ENCODE measurements at places on chromosomes 12 and 14.

- DNase-seq: peak; percentile 65
These were observed 172.8 kb downstream of the ETV6 start for GRCh38 chr12:11822081-11822834.

DNA sequence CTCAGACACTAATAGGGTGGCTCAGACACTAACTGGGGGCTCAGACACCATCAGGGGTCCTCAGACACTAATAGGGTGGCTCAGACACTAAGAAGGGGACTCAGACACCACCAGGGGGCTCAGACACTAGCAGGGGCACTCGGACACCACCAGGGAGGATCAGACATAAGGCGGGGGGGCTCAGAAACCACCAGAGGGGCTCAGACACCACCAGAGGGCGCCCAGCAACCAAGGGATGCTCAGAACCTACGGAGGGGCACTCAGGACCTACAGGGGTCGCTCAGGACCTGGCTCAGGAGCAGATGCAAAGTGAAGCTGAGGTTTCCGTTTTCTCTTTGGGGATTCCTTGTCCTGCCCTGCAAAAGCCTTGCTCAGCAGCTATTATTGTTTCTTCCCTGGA, 448.5 kb downstream of the TMEM121 start:
- DNase-seq: no peak

GRCh38 chr12:127803545-127803944, 463.4 kb upstream of the TMEM132C start:
- no peak for DNase-seq

DNA sequence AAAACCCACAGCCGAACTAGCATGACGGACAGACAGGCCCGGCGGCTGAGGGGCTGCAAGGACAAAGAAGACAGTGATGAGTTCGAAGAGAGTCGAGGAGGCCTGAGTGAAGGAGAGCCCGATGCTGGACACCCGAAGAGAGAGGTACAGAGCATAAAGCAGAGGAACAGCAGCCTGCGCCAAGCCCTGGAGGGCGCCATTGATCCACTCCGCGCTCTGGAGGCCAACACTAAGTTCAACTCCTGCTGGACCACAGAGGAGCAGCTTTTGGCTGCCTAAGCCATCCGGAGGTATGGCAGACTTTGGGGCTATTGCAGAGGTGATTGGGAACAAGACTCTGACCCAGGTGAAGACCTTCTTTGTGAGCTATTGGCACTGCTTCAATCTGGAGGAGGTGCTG, 7.8 kb upstream of the PLXNC1 start:
- no peak for DNase-seq

GRCh38 chr12:104485651-104486362, 29.1 kb downstream of the CHST11 start:
- no peak for DNase-seq

DNA sequence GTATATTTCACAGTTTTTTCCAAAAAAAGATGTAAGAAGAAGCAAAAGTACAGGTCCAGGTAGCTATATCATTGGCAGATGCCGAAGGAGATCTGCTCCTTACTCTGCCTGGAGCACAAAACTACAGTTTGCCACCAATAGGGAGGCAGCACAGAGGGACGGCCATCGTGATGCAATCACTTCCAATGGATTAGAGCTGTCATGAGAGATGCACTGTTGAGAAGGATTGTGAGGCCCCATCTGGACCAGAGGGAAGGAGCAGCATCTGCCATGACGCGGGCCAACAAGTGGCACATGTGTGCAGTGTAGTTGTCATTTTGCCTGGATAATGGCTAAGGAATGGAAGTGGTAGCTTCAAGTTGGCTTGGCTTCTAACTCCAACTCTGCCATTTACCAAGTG, 318.8 kb upstream of the FKBP4 start:
- no peak for DNase-seq

DNA sequence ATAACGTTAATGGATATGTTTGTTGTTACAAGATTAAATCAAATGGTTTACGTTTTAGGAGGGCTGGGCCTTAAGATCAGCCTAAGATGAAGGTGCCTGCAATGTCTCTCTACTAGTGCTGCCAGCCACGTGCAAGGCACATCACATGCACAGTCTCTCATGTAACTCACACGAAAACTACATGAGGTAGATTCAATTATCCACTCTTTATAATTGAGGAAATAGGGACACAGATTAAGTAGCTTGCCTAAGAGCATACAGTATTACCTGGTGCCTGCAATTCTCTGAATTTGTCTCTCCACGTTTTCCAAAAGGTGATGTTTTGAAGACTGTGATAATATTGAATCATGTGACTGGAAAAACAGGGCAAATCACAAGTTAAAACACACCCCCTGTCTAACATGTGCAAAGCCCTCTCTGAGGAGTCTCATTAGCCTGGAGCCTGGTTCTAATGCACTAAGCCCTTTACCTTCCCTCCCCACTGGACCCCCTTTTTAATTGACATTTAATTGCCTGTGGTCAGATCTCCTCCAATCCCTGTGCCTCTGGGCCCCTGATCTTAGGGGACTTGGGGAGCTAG, 14.6 kb upstream of the ATP2A2 start:
- no peak for DNase-seq

GRCh38 chr12:84986117-84986516, 50.0 kb downstream of the TSPAN19 start:
- no peak for DNase-seq

GRCh38 chr14:36591482-36591881, 9.1 kb upstream of the NKX2-8 start:
- DNase-seq: no peak

DNA sequence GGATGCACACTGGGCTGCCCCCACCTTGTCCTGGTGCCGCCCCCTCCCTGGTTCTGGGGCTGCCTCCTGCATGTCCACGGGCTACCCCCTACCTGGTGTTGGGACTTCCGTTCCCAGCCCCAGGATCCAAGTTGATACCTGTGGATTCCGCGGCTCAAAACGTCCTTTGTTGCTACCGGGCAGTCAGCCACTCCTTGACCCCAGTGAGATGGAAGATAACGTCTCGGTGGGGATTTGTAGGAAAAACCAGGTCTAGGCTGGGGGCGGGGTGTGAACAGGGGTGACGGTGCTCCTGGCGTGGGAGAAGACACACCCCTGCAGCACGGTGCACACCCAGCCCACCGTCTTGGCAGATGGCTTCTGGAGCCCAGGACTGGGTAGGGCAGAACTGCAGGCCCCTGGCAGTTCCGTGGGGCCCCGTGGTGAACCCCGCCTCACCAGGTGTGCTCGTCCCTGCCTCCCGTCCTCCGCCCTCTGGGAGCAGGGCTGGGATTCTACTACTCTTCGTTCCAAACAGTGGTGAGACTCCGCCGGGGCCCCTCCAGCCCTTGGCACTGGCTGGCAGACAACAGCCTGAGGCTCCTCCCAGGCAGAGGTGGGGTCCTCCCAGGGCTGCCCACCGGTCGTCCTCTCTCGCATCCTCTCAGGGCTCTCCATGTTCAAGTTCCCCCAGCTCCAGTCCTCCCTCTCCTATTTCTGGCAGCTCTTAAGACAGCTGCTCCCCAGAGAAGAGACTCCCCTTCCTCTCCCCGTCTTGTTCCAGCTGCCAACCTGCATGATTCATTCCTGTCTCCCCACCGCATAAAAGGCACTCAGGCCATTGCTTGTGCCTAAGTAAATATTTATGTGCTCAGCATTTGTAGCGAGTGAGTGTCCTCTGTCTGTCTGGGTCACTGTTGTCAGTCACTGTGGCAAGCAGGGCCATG, 75.5 kb downstream of the FBXL14 start:
- DNase-seq: no peak

DNA sequence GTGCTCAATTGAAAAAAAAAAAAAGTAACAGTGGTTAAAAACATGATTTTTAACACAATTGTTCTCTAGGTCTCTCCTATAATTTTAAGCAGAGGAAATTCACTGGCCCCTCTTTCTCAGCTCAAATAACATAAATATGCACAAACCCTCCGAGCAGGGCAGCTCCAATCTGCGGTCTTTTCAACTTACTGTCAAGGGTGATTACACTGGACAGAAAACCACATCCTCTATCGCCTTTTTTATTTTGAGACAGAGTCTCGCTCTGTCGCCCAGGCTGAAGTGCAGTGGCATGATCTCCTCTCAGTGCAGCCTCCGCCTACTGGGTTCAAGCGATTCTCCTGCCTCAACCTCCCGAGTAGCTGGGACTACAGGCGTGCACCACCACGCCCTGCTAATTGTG, 16.5 kb upstream of the GABARAPL1 start:
- DNase-seq: no peak

DNA sequence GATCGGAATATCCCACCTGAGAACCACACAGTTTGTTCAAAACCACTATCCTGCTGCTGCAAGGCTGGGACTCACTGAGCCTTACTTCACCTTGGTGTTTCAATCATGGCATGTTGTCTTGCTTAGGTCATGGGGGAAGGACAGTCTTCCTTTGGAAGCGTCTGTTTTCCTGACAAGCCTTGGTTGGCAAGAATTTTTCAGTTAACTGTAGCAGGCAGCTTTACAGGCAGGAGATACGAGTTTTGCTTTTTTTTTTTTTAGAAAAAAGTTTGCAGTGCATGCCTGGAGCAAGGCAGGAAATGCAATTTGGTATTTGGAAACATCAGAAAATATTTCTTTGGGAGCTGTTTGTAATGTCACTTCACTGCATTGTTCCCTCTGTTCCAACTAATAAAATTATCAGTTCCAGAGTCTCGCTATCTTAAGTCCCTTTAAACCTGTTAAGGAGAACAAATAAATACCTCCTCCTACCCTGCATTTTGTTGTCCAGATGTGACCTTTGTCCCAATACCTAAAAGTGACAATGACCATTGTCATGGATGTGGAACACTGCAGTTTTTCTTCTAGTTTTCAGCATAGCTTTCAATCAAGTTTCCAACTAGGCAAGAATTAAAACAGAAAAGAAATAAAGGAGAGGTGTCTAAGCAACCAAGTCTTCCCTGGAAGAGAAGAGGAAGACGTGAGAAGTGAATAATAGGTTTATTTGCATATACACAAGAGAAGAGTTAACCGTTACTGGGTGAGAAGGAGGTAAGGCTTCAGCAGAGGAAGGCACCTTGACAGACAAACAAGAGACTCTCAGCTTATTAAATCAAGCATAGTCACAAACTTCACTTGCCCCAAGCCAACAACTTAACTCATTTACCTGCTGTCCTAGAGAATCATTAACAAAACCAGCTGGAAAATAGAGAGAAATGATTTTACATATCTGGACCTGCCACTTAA, 71.4 kb upstream of the ACTN1 start:
- no peak for DNase-seq

- DNase-seq: no peak
These were observed 21.9 kb upstream of the FSCB start for GRCh38 chr14:44529026-44529425.

- DNase-seq: no peak
These were observed 41.4 kb downstream of the PTPRQ start for GRCh38 chr12:80485222-80485987.

DNA sequence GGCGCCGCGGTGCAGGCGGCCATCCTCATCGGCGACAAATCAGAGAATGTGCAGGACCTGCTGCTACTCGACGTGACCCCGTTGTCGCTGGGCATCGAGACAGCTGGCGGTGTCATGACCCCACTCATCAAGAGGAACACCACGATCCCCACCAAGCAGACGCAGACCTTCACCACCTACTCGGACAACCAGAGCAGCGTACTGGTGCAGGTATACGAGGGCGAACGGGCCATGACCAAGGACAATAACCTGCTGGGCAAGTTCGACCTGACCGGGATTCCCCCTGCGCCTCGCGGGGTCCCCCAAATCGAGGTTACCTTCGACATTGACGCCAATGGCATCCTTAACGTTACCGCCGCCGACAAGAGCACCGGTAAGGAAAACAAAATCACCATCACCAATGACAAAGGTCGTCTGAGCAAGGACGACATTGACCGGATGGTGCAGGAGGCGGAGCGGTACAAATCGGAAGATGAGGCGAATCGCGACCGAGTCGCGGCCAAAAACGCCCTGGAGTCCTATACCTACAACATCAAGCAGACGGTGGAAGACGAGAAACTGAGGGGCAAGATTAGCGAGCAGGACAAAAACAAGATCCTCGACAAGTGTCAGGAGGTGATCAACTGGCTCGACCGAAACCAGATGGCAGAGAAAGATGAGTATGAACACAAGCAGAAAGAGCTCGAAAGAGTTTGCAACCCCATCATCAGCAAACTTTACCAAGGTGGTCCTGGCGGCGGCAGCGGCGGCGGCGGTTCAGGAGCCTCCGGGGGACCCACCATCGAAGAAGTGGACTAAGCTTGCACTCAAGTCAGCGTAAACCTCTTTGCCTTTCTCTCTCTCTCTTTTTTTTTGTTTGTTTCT, 1.7 kb downstream of the HSPA2 start:
- DNase-seq: no peak

- peak; percentile 86 for DNase-seq
These were observed 5.7 kb downstream of the PTHLH start for GRCh38 chr12:27966870-27967269.

- DNase-seq: no peak
These were observed 8.4 kb upstream of the SALL2 start for GRCh38 chr14:21534576-21534975.

- no peak for DNase-seq
These were observed 51.6 kb downstream of the PRKCH start for GRCh38 chr14:61372842-61373555.

GRCh38 chr12:116236148-116236731, 41.3 kb downstream of the MED13L start:
- peak; percentile 43 for DNase-seq

- peak; percentile 4 for DNase-seq
These were observed 6.4 kb upstream of the ACTR10 start for GRCh38 chr14:58193542-58193941.

GRCh38 chr14:90405755-90406154, 8.9 kb downstream of the CALM1 start:
- no peak for DNase-seq

GRCh38 chr14:28902930-28903329, 136.3 kb downstream of the FOXG1 start:
- no peak for DNase-seq

GRCh38 chr14:69137843-69138535, 14.9 kb downstream of the DCAF5 start:
- no peak for DNase-seq

- no peak for DNase-seq
These were observed 106.6 kb downstream of the GLT1D1 start for GRCh38 chr12:128959901-128960300.

GRCh38 chr12:112328456-112329124, 53.6 kb downstream of the HECTD4 start:
- DNase-seq: no peak

DNA sequence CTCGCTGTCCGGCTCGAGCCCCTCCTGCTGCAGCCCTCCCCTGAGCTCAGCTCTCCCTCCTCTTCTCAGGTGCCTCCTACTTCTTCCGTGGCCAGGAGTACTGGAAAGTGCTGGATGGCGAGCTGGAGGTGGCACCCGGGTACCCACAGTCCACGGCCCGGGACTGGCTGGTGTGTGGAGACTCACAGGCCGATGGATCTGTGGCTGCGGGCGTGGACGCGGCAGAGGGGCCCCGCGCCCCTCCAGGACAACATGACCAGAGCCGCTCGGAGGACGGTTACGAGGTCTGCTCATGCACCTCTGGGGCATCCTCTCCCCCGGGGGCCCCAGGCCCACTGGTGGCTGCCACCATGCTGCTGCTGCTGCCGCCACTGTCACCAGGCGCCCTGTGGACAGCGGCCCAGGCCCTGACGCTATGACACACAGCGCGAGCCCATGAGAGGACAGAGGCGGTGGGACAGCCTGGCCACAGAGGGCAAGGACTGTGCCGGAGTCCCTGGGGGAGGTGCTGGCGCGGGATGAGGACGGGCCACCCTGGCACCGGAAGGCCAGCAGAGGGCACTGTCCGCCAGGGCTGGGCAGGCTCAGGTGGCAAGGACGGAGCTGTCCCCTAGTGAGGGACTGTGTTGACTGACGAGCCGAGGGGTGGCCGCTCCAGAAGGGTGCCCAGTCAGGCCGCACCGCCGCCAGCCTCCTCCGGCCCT, 22.8 kb downstream of the MMP17 start:
- DNase-seq: no peak

All from pulmonary artery endothelial cell (primary cell).